Sciatic nerve (tissue), 2 donors: ENCODE measurements at places on chromosomes 3 and 15. TPM values are rescaled to one million over a fixed set of nuclear protein-coding genes. Genes with fewer than 3 reads are reported as not detected.

The CFAP91 gene
- 17.3 TPM for total RNA-seq

The SEMA3F gene
- total RNA-seq: 29.3 TPM

The ITIH3 gene
- total RNA-seq: 22.0 TPM

The PLA2G4F gene
- not detected for total RNA-seq

The SYNPR gene
- total RNA-seq: not detected

The GOLGA6A gene
- total RNA-seq: 0.98 TPM

The ANKUB1 gene
- total RNA-seq: 2.8 TPM

The COLQ gene
- 6.3 TPM for total RNA-seq

GRCh38 chr3:73789825-73790444 lies 165.2 kb upstream of the PDZRN3 start:
- no peak for DNase-seq

DNA sequence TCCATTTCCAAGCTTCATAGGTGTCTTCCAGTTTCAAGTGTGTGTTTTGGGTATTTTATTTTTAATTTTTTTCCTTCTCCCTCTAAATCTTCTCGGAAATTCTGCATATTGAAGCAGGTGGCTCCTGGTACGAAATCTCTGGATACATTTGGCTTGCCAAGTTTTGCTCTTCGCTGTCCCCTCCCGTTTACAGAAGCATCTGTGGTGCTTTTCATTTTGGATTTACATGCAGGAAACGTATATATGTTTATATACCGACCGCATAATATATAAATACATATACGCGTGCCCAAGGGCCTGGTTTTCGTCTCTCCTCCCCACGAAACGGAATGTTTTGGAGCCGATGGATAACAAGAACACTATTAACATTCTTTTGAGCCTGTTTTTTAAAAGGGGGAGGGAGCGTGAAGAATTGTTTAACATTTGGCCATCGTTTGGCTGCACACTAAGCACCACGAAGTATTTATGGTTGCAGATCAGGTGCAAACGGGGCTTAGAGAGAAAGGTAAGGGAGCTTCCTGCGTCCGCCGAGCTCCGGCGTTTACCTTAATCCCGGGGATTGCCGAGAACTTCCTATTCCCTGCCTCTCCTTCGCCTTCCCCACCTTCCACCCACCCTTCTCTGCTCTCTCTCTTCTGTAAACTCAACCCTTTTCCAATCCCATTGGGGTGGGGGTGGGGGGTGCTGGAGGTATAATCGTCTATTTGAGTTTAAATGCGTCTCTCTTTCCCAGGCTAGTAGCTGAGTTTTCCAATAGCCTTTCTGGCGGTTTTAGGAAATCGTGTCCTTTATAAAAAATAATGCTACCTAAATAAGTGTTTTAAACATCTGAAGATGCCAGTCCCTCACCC lies 1.1 kb upstream of the NLGN1 start:
- DNase-seq: no peak

GRCh38 chr3:15325228-15325627 lies 7.2 kb downstream of the SH3BP5 start:
- no peak for DNase-seq

- no peak for DNase-seq
Observed at GRCh38 chr3:106631373-106632108, 745.7 kb upstream of the CCDC54 start.

DNA sequence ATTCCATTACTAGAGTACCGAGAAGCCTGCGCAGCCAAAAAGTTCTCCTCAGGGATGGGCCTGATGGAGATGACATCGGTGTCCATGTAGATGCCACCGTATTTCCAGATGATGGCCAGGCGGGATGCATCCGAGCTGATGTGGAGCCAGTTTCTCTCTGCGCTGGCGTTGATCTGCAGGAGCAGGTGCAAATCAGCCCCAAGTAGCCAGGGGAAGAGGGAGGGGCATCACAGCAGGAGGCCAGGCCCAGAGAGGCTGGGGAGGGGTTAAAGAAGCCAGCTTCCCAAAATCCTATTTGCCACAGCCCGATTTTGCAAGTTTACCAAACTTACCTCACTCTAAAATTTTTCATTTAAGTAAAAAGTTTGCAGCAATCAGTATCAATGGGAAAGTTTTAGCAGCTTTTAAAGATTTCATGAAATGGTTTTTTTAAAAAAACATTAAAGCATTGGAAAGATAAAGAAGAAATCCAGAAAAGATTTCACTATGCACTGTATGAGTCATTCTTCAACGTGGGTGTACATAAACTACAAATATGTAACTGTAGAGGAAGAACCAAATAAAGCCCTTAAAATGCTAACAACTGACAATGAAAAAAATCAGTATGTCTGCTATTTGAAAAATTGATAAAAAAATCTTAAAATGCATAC lies 7.4 kb downstream of the A4GNT start:
- DNase-seq: no peak

DNA sequence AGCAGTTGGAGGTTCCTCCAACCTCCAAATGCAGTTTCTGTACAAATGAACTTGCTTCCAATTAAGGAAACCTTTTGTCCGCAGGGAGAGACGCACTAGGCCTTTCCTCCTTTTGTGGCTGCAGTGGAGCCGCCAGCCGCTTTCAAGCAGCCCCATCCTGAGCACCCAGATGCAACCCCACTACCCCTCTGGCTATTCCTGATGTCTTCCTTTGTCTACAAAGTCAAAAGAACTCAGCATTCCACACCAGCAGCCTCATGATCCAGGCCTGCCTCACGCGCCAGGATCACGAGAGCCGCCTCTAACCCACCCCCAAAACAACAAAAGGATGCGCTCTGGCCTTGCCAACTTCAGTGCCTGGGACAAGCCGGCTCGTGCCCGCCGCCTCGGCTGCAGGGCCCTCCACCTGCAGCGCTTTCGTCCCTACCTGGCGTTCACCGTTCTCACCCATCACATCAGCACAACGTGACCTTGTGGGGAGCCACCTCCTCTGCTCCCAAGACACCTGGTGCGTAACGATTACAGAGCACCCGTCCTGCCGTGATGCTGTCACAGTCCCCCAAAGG lies 48.2 kb upstream of the MUC4 start:
- no peak for DNase-seq

- peak; percentile 86 for DNase-seq
Observed at GRCh38 chr3:138347960-138348753, at the start of gene MRAS. MRAS (plus strand) TSS chr3:138348579; CDS start chr3:138372884, 24,305 bp downstream.

DNA sequence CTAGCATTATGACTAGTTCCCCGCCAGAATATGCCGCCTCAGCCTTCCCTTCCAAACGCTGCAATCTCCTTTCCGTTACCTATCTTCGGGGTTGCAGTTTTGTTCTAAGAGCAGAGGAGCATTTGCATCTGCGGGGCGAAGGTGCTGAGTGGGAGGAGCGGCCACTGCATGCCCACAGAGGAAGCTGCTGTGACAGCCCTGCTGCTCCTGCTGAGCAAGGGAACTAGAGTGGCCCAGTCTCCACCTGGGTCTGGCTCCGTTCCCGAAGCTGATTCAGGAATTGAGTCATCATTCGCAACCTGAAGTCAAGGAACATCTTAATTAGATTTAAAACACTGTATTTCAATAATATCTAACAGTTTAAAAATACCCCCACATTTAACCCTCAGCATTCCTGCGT lies 98.2 kb upstream of the TJP1 start:
- DNase-seq: no peak

- DNase-seq: no peak
Observed at GRCh38 chr3:145903472-145904013, 257.4 kb downstream of the PLOD2 start.

DNA sequence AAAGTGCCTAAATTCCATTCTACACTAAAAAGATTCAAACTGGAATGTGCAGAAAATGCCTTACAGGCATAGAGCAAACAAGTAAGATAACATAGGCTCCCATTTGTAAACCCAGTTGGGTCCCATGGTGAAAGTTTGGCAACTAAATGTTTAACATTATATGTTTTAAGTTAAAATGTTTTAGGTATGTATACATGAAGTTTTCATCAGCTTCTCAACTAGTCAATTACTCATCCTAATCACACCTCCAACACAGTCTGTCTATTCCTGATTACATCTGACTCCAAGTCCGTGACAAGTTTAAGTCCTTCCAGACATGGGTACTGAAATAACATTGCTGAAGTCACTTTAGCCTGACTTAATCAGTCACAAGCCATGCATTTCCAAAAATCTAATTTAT lies 25.0 kb downstream of the MYLK start:
- DNase-seq: no peak

- no peak for DNase-seq
Observed at GRCh38 chr3:114550165-114550564, 256.3 kb downstream of the TIGIT start.

GRCh38 chr3:170839518-170840100 lies 30.4 kb downstream of the RPL22L1 start:
- DNase-seq: no peak

DNA sequence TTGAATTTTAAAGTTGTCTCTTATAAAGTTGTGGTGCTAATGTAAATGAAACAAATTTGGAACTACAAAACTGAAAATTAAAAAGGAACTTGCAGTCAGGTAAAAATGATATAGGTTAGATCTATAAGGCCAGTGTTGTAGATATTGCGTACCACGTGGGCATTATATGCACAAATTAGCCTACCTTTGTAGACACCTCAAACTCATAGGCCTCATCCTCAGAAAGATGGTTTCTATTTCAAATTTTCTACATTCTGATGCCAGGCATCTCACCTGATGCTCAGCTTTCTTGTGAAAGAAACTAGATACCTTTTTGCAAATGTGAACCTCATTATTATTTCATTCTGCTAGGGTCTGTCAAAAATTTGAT lies 25.6 kb downstream of the TMEM207 start:
- DNase-seq: no peak

DNA sequence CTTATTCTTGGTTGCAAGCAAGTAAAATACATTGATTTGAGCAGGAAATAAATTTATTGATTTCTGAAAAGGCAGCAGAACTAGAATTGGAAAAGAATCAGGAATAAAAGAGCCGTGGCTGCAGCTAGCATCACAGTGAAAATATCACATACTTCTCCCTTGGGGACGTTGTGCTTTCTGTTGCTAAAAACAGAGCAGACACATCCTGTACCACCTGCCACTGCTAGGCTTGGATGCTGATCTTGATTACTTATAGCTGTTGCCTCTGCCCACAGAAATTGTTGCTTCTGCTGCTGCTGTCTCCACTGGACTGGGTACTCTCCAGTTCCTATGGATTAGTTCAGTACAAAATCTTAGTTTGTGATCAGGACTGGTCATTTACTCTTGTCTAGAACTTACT lies 283.8 kb downstream of the C3orf38 start:
- no peak for DNase-seq

DNA sequence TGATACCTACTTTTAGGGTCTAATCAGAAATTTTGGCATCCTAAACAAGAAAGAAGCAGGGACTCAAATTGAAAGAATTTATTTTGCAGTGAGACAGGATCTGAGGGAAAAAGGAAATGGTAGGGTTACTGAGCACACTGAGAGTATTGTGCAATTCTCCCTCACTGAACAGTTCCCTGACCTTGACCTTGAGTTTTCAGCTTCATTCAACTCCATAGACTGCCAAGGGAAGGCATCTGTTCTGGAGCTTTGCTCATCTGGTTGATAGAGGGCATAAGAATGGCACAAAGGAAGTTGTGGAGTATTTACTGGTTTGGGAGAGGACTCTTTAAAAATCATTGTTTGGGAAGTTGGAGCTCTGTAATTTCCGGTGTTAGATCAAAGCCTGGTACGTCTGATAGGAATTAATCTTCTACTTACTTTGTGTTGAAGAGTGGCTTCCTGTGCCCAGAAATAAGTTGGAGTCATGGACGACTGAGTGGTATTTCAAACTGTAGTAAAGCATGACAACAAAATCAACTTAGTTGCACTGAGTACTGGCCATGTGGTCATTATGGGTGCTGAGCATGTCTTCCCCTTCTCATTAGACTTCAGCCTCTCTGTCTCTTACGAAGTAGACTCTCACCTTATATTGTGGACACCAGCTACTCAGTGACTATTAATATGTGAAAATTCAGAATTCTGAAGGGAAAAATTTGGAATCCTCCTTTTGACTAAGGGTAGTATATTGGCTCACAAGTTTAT lies 40.8 kb downstream of the CLDN1 start:
- DNase-seq: no peak

GRCh38 chr3:11556851-11557644 lies 86.7 kb downstream of the VGLL4 start:
- DNase-seq: peak; percentile 69

DNA sequence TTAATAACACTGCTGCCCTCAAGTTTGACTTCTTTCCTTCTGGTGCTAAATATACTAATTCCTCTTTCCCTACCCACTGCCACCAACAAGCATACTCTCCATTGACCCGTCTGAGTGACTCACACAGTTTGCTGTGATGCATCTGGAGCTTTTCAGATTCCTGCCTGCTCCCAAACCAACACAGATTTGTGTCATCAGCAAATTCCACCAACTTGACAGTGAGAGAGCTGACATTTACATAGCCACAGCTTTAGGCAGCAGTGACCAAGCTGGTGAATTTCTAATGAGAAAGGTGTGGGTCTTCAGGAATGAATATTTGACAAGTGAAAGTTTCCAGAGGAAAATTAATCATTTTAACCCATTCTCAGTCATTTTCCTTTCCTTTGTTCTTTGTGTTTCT lies 96.5 kb upstream of the PRICKLE2 start:
- no peak for DNase-seq

GRCh38 chr3:24853685-24854490 lies 359.2 kb upstream of the THRB start:
- DNase-seq: no peak

- no peak for DNase-seq
Observed at GRCh38 chr3:30129765-30130164, 476.6 kb upstream of the TGFBR2 start.

DNA sequence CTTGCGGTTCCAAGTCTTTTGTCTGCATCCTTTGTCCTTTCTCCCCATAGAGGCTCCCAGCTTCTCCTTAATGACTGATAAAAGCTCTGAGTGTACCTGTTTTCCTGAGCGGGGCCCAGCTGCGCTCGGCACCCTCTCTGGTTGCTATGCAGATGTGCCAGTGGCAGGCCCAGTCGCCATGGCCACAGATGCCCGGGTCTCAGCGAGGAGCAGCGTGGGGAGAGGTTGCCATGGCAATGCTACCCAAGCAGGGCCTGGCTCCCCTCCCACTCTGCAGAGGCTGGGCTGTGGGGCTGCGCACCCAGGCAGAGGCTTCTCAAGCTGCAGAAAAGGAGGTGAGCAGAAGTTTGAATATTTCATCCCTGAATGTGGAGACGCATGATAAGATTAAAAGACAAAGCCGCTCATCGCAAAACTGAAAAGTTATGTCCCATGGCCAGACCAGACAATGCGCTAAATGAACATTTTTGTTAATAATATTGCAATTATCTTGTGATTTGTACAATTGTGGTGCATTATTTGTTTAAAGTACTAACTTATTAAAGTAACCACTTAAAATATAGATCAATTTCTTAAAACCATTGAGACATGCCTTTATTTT lies 66.1 kb downstream of the TPRA1 start:
- DNase-seq: no peak

DNA sequence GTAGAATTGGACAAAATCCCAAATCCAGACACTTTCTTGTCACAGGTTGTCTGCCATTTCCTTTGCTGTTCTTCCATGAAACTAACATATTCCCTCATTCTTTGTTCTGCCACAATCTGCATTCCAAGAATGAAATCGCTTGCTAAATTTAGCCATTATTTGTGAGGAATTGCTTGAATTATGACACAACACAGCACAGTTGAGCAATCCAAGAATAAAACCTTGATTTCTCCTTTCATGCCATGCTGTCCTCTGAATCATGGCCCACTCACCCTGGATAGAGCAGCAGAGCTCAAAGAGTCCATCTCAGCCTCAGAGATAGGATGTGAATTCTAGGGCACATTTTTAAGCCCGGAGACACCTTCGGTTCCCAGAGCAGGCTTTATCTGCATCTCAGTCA lies 35.2 kb upstream of the GREM1 start:
- DNase-seq: no peak

- no peak for DNase-seq
Observed at GRCh38 chr3:42732196-42732828, 29.7 kb upstream of the HHATL start.
